MCF 10A (cell line): ENCODE measurements at places on chromosomes 16 and 17. TPM values are rescaled to one million over a fixed set of nuclear protein-coding genes. Genes with fewer than 3 reads are reported as not detected.
A peak's percentile ranks its signal among the peaks of the same experiment; 100 is the strongest.

DNA sequence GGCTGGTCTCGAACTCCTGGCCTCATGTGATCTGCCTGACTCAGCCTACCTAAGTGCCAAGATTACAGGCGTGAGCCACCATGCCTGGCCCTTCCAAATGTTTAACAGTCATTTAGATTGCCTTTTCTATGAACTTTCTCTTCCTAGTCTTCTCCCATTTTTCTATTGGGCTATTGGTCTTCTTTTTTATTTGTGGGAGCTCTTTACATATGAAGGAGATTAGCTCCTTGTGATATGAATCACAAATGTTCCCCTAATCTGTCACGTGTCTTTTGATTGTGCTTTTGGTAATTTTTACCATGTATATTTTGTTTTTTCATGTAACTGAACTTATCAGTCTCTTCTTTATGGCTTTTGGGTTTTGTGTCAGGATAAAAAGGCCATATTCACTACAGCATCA lies 11.9 kb downstream of the ADCY7 start:
- H3K27ac ChIP-seq = no peak overlapping the region
- no peaks in the 10 kb centered on the region for H3K27me3 ChIP-seq
- no peaks in the 10 kb centered on the region for H3K36me3 ChIP-seq

DNA sequence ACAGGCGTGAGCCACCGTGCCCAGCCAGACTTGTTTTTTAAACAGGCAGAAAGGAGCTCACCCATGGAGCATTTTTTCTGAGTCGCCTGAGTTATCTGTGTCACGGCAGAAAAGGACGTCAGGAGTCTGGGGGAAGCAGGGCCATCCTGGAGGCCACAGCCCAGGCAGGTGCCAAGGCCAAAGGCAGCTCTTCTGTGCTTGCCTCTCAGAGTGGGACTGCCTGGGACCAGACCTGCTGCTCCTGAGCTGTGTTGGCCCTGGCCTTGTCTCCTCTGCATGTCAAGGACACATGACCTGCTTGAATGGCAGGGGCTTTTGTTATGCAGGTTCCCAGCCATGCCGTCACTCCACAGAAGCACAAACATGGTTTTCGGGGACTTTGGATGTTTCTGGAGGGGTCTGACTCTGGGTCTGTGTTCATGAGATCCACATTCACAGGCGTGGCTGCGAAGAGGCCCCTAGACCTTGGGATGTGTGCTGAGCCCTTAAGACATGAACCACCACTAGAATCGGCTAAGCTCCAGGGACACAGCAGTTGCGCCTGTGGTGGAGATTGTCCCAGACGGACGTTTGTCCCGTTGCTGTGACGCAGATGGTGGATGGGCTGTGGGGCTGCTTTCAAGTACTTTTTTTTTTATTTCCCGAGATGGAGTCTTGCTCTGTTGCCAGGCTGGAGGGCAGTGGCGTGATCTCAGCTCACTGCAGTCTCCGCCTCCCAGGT lies 33.8 kb downstream of the FOXK2 start:
- no peak overlapping the region for H3K27ac ChIP-seq
- H3K4me3 ChIP-seq = no peak overlapping the region
- no peak for DNase-seq
- no peaks in the 10 kb centered on the region for H3K27me3 ChIP-seq

The ITGAD gene
- not detected in 2 replicates for total RNA-seq

GRCh38 chr17:77741109-77741508 lies 217.4 kb upstream of the TNRC6C start:
- no peaks in the 10 kb centered on the region for H3K4me1 ChIP-seq
- peaks cover 53% of the 10 kb centered on the region for H3K27me3 ChIP-seq
- no peak for DNase-seq
- H3K36me3 ChIP-seq = no peaks in the 10 kb centered on the region
- no peak overlapping the region for H3K27ac ChIP-seq
- H3K4me3 ChIP-seq = no peak overlapping the region

The PGAP3 gene
- 10.0 and 13.2 TPM in 2 replicates for total RNA-seq

DNA sequence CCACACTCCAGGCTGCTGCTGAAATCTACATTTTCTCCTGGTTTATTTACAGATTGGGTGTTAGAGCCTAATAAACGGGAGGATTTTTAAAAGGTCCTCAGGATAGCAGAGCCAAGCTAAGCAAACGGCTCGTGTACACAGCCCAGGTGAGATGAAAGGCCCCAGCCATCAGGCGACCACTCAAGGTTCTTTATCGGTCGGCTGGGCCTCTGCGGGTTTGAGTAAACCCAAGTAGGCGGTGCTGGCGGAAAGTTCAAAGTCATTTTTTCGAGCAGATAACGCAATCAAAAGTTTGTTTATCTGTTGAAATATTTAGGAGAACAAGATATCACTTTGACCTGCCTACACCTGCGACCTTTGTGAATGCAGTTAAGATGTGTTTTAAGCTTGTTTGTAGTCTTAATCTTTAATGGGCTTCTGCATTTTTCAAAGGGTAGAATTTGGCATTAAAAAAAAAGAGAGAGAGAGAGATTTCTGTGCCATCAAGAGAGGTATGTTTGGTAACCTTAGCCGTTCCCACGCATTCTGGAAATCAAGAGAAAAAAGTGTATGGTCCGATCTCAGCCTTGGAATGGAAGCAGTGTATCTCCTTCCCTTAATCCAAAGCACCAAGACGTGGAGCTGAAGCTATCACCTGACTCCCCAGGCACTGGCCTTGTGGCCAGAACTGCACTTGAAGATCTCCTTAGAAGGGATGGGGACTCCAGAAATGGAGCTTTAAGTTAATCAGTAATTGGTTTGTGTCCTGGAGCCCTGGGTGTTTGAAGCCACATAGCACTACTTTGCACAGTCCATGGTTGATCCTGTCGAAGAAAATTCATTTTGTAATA lies 301.7 kb upstream of the IRX5 start:
- H3K27ac ChIP-seq = no peak overlapping the region
- H3K36me3 ChIP-seq = no peaks in the 10 kb centered on the region
- DNase-seq = no peak
- H3K27me3 ChIP-seq = no peaks in the 10 kb centered on the region

DNA sequence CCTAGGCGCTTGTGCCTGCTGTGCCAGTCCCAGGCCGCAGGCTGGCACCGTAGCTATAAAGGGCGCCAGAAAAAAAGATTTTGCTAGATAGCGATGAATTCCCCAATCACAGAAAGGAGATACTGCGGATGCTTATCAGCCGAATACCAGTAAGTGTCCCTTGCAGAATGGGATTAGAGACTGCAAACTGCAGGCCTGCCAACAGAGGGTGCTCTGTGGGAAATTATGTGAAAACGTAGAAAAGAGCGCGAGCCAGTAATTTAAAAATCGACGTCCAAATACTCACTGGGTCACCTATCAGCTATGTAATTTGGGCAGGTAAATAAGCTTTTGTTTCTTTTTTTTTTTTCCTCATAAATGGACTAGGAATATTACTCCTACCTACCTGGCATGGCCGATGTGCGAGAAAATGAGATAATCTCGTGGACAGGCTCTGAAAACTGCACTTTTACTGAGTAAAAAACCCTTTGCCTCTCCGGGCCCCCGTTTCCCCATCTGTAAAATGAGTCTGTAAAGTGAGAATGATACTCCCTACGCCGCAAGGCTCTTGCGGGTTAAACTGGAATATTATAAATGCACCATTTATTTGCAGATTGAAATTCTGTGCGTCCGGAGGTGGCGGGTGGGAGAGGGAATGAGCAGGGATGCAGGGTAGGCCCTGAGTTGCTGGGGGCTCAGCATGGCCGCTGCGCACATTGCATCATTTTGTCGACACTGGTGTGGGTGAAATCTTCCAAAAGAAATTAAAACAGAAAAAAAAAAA lies 1.2 kb upstream of the COG1 start:
- H3K4me3 ChIP-seq = peak overlapping the region; percentile 95
- H3K27ac ChIP-seq = no peak overlapping the region
- DNase-seq = peak; percentile 79
- peaks cover 5% of the 10 kb centered on the region for H3K4me1 ChIP-seq

- H3K4me3 ChIP-seq = no peak overlapping the region
- DNase-seq = no peak
- H3K36me3 ChIP-seq = no peaks in the 10 kb centered on the region
- H3K27ac ChIP-seq = peak overlapping the region; percentile 87
Measured at GRCh38 chr17:44536090-44536953, 21.0 kb upstream of the FZD2 start.

DNA sequence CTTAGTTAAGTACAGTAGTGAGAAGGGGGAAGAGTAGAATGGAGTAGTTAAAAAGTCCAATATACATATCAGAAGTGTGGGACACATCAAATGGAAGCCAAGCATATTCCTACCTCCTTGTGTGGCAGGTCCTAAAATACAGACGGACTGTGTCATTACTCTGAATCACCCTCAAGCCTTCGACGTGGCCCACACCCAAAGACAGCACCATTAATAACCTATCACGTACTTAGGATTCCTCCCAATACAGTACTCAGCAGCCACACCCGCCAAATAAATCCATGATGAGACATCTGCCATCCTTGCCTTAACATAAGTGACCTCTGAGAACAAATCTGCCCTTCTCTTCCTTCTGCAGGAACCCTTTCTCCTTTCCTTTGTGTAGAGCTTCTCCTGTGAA lies 38.9 kb downstream of the UBE2G1 start:
- peak; percentile 76 for DNase-seq
- peak overlapping the region; percentile 22 for H3K4me3 ChIP-seq
- peak overlapping the region; percentile 91 for H3K27ac ChIP-seq
- H3K36me3 ChIP-seq = peaks cover 5% of the 10 kb centered on the region
- H3K4me1 ChIP-seq = peaks cover 36% of the 10 kb centered on the region
- no peaks in the 10 kb centered on the region for H3K27me3 ChIP-seq

DNA sequence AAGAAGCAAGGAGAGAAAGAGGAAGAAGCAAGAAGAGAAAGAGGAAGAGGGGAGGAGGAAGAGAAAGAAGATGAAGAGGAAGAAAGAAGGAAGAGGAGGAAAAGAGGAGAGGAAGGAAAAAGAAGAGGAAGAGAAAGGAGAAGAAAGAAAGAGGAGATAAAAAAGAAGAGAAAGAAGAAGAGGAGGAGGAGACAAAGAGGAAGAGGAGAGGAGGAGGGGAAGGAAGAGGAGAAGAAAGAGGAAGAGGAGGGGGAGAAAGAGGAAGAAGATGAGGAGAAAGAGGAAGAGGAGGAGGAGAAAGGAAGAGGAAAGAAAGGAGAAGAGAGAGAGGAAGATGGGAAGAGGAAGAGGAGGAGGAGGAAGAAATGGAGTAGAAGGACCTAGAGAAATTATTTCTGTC lies 80.4 kb downstream of the CDYL2 start:
- no peaks in the 10 kb centered on the region for H3K4me1 ChIP-seq
- H3K27me3 ChIP-seq = peaks cover 13% of the 10 kb centered on the region
- no peak overlapping the region for H3K27ac ChIP-seq
- DNase-seq = no peak

The ASB16 gene
- total RNA-seq = not detected in 2 replicates

The MYO15A gene
- 0.20 and 1.1 TPM in 2 replicates for total RNA-seq

The TMEM100 gene
- total RNA-seq = 1.1 and 1.7 TPM in 2 replicates

DNA sequence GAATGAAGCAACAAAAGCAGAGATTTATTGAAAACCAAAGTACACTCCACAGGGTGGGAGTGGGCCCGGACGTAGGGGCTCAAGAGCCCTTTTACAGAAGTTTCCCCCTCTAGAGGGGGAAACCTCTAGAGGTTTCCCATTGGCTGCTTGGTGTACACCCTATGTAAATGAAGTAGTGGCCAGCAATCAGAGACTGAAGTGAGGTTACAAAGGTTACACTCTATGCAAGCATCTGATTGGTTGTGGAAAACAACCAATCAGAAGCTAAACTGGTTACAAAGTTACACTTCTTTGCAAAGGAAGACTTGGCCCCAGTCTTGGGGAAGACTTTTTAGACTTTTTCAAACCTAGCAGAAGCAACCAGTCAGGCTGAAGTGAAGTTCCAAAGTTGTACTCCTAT lies 27.1 kb downstream of the CRAMP1 start:
- H3K27ac ChIP-seq = no peak overlapping the region
- H3K36me3 ChIP-seq = peaks cover 71% of the 10 kb centered on the region
- H3K27me3 ChIP-seq = no peaks in the 10 kb centered on the region
- H3K4me1 ChIP-seq = no peaks in the 10 kb centered on the region
- DNase-seq = no peak

DNA sequence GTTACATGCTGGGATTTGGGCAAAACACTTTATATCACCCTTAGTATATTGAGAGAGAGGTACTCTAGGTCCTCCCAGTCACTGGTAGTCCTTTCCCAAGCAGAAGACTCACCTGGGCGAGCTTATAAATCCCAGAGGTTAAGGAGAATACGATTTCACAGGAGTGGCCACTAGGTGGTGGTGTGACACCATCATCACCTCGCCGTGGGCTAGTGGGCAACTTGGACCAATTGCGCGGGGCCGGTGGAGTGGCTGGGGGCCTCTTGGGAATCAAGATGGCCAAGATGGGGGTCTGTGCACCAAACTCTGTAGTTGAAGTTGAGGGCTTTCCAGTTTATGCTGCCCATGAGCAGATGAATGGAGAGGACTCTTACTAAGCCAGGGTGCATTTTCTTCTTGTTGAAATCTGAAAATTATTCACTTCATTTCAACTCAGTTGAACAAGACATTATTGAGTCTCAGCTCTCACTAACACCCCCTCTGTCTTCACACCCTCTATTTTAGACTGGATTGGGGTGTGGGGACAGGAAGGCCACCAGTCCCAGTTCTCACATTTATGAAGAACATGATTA lies 38.2 kb upstream of the PIRT start:
- peaks cover 9% of the 10 kb centered on the region for H3K4me1 ChIP-seq
- peak; percentile 27 for DNase-seq
- H3K36me3 ChIP-seq = no peaks in the 10 kb centered on the region
- peaks cover 11% of the 10 kb centered on the region for H3K27me3 ChIP-seq
- H3K4me3 ChIP-seq = no peak overlapping the region

DNA sequence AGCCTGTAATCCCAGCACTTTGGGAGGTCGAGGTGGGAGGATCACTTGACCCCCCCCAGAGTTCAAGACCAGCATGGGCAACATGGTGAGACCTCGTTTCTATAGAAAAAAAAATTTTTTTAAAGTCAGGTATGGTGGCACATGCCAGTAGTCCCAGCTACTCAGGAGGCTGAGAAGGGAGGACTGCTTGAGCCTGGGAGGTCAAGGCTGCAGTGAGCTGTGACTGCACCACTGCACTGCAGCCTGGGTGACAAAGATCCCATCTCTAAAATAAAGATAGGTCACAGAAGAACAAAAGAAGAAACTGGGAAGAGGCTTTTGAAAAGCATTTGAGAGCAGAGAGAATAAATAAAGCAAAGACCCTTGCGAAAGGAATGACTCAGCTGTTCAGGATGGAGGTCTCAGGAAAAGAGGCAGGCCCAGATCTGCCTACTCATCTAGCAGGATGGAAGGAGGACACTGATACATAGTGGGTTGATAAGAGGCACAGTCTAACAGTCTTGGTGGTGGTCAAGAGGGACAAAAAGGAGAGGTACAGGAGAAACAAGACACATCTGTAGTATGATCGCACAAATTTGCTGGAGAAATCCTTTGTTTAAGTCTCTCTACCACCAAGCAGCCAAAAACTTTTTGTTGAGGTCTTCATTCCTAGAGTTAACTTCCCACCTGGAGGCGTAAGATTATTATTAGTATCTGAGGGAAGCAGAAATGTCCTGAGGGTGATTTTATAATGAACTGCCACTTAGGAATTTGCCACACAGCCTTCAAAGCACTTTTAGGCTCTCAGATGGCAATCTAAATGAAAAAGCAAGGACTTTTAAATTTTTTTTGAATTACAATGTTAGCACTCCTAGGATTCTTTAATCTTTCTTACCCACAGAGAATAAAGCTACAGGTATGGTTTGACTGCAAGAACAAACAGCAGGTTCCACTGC lies 17.6 kb downstream of the ZSWIM7 start:
- H3K27ac ChIP-seq = no peak overlapping the region
- peaks cover 12% of the 10 kb centered on the region for H3K4me1 ChIP-seq
- H3K4me3 ChIP-seq = no peak overlapping the region
- peak; percentile 61 for DNase-seq
- no peaks in the 10 kb centered on the region for H3K27me3 ChIP-seq
- H3K36me3 ChIP-seq = peaks cover 72% of the 10 kb centered on the region

GRCh38 chr17:58595194-58595792 lies 80.9 kb upstream of the MTMR4 start:
- H3K27ac ChIP-seq = no peak overlapping the region
- H3K4me3 ChIP-seq = no peak overlapping the region
- no peak for DNase-seq
